ENCODE measurements at places on chromosomes 13 and 19.

- no peak for DNase-seq
Observed at GRCh38 chr13:58933475-58933874, 1230.3 kb downstream of the DIAPH3 start.

GRCh38 chr19:18309525-18310064, 13.3 kb downstream of the LSM4 start:
- DNase-seq: no peak

- no peak for DNase-seq
Observed at GRCh38 chr19:33660410-33661124, 38.8 kb downstream of the CHST8 start.

DNA sequence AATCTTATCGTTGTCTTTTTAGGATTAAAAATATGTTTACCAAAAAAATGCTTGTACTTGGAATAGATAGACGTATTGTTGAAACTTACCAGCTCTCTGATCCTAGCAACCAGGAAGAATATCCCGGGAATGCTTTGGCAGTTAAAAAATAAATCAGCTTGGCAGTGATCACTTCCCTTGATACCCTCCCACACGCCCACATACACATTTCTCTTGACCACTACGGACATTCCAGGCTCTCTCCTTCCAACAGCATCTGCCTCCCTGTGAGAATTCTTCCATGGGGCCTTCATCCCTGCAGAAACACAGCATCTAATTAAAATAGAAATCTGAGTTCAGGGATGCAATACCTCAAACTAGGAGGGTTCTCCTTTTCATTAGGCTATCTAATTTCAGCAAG, 57.9 kb downstream of the THSD1 start:
- DNase-seq: peak; percentile 81

DNA sequence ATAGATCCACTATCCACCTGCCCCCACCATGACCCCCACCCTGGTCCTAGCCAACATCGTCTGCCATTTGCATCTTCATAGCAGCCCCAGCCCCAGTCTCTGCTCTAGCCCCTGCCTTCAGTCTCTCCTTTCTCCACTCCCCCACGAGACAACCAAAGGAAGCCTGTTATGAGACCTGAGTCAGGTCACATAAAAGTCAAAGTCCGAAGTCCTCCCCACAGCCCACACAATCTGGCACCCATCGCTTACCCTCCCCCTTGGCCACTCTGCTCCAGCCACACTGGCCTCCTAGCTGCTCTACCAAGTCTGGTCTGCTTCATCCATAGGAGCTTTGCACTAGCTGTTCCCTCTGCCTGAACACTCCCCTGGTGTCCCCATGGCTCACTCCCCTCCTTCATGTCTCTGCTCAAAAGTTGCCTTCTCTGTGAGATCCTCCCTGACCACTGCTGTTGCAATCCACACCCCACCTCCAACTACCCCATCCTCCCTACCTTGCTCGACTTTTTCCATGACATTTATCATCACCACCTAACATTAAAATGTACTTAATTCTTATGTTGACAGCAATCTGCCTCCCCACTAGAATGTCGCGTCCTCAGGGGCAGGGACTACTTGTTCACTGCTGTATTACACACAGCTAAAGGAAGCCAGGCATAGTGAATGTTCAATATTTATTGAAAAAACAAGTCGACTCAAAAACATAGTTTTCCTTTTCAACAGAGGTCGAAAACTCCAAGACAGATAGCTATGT, 1.2 kb upstream of the PLEKHG2 start:
- DNase-seq: peak; percentile 47

- peak; percentile 61 for DNase-seq
Observed at GRCh38 chr19:23762884-23763711, 4.4 kb upstream of the ZNF681 start.

- no peak for DNase-seq
Observed at GRCh38 chr13:100483841-100484381, 104.7 kb downstream of the GGACT start.

- DNase-seq: no peak
Observed at GRCh38 chr13:55214841-55215345, 1925.8 kb upstream of the PRR20A start.

DNA sequence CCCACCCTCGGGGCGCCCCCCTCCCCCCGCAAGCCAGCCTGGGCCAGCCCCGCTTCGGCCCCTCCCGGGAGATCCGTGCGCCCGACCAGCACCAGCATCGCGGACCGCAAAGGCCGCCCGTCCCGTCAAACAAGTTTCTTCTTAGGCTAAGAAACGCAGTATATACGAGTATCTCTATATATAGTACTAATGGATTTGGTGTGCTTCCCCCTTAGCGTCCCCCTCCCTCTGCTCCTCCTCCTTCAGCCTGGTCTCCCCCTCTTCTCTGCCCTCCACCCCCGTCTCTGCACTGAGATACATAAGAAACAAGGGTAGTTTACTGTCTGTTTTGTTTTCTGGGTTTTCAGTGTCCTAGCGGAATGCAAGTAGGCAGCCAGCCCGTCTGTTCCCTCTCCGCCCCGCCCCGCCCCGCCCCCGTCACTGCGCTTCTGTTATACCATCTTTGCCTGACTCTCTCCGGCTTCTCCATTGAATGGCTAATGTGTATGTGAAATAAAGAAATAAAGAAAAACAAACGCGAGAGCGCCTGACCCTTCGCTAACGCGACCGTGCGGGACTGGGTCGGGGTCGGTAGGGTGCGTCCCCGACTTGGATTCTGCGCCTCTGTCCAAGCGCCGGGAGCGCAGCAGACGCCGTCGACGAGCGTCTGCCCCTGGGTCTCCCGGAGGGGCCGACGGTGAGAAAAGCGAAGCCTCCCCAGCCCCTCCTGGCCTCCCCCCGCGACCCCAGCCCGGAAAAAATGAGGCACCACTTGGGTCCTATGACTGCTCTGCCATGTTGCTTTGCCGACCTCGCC, 4.2 kb downstream of the LYL1 start:
- peak; percentile 76 for DNase-seq

DNA sequence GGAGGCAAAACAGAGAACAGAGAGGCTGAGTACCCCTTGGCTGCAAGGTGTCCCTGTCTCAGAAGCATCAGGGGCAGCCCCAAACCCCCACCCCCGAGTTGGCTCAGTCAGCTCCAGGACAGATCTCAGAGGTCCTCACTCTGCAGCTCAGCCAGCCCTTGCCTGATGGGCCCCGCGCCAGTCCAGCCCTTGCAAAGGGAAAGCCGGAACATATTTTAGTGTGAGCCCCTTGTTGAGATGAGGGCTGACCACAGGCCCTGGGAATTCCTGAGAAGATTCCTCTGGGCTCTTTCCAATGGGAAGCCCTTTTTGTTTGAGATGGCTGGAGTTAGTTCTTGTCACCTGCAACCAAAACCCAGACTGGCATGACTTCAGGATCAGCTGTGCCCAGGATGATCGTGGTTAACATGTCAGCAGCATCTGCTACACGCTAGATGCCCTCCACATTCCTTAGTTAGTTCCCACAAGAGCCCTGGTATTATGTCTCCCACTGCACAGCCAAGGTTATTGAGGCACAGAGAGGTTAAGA, 33.9 kb upstream of the CCNE1 start:
- DNase-seq: no peak

- no peak for DNase-seq
Observed at GRCh38 chr19:15671891-15672579, 852 bp upstream of the CYP4F12 start.

GRCh38 chr13:63838366-63839110, 2422.9 kb upstream of the PCDH20 start:
- no peak for DNase-seq

- DNase-seq: no peak
Observed at GRCh38 chr19:39252458-39252857, 3.8 kb upstream of the IFNL4 start.

- no peak for DNase-seq
Observed at GRCh38 chr19:40811478-40812341, 12.7 kb downstream of the EGLN2 start.

DNA sequence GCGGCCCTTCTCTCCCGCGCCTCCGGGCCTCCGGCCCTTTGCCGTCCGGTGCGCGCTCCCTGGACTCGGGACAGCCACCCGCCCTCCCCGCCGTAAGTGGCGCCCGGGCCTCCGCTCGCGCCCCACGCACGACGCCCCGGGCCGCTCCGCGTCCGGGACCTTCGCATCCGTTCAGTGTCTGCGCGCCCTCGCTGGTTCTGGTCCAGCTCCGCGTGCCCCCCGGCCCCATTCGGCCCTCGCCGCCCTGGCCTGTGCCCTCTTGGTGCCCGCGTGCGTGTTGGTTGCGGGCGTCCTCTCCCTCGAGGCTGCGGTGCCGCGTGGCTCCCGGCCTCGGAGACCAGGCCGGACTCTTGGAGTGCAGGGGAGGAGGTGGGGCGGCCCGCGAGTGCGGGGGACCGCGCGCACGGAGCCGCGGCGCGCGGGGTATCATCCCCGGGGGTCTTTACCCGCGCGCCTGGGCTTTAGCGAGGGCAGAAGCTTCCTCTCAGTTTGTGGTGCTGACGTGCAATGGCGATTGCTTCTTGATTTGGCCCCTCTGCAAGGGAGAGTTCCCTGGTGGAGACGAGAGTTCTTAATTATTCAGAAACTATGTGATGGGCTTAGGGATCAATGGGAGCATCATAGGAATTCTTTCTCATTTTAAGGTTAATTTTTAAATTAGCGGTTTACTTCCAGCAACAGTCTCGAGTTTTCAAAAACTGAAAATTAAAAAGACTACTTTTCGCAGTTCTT, 757 bp downstream of the WASF3 start:
- DNase-seq: peak; percentile 12

GRCh38 chr13:109673477-109673876, 112.9 kb downstream of the IRS2 start:
- DNase-seq: peak; percentile 45

DNA sequence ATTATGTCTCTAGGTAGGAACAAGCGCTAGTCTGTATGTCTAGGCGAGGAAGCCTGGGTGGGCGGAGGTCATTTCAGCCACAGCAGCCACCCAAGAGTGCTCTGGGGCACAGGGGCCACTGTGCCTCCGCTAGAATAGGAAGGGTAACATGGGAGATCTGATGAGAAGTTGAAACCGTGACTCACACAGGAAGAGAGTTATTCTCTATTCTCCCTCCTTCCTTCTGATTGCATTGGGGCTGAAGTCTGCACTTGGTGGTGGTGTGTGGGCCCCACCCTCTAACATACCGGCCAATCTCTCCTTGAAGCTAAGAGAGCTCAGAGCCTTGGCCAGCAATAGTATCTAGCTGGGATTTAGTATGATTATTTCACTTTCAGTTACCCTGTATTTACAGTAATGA, 20.3 kb upstream of the GGACT start:
- peak; percentile 62 for DNase-seq

DNA sequence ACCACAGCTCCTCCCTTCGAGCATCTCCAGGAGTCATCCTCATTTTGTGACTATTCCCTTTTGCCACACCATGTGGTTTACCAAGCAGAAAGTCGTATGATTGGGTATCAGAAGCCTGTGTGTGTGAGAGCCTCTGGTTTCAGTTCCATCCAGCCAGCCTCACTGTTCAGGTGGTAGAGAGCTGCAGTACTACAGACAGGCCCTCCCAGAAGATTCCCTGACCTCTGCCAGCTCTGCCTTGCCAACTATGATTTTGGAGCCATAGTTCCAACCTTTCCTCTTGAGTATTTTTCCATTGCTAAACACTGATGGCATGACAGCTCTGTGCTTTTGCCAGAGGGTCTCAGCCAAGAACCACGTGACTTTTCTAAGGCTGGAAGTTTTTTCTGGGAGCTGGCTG, 82.5 kb downstream of the DHRS12 start:
- no peak for DNase-seq

- no peak for DNase-seq
Observed at GRCh38 chr13:99043831-99044231, 66.0 kb upstream of the DOCK9 start.

DNA sequence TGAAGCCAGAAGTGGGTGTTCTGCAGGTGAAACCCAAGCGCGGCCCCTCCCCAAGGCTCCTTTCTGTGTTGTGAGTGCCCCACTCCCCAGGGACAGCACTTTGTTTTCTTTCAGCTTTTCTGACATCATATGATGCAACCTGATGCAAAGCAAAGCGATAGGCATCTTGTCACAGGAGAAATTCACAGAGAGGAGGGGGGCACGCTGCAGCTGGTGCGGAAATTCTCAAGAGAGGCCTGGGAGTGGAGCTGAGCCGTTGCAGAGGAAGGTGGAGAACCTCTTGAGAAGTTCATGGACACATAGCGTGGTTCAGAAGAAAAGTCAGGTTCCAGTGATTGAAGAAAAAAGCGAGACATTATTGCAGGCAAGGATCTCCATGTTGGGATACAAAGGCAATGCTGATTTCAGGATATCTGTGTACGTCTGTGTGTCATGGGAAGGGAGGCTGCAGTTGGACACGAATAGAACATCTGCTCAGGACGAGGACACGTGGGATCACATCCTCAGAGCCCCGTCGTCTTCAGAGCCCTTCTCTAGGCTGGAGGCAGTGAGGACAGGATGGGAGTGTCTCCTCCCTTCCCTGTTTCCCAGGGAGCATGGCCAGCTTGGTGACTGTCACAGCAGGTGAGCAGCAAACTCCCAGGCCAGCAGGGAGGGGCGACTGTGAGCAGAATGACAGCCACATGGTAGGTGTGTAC, 79.2 kb downstream of the IRS2 start:
- DNase-seq: no peak

DNA sequence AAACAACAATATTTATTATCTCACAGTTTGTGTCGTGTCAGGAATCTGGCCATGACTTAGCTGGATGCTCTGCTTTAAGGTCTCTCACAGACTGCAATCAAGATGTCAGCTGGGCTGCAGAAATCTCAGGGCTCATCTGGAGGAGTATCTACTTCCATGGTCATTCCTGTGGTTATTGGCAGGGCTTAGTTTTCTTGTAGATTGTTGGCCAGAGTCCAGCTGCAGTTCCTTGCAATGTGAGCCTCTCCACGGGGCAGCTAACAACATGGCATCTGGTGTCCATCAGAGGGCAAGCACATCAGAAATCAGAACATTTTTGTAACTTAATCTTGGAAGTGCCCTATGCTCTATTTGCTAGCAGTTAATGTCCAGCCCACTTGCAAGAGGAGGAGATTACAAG, 45.7 kb upstream of the TDRD3 start:
- peak; percentile 81 for DNase-seq

- peak; percentile 66 for DNase-seq
Observed at GRCh38 chr19:7500811-7501450, 12.1 kb upstream of the PEX11G start.

DNA sequence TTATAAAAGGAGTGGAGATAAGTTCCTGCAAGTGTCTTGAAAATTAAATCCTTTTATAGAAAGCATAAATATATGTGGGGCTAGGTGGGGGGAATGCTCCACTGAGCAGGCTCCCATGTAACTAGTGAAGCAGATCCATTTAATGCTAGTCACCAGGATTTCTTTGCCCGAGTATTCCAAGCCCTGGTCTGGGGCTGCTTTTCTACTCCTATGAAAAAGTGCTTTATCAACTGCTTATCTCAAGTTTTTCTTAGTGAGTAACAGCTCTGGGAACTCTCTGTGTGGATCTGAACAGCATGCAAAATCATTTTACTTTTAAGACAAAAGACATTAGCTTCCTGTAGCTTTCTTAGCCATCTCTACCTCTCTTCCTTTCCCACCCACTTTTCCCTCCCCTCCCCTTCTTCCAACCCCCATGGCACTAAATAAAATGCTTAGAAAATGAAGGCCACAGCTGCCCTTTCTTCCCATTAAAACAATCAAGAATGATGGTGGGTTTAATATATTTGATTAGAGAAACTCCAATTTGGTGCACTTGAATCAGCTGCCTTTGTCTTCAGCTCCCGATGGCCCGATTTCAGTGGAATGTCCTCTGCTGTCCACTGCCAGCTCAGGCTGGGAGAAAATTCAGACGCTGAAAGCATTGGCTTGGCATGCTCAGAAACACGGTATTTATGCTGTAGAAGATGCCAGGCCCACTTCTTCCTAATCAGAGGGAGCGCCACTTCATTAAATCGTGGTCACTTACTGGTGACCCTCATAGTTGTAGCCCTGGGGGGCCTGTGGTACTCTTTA, 475.1 kb downstream of the FOXO1 start:
- peak; percentile 50 for DNase-seq

GRCh38 chr19:55358943-55359908, 3.8 kb downstream of the GARIN5B start:
- no peak for DNase-seq

GRCh38 chr19:6087074-6087571, 23.2 kb downstream of the RFX2 start:
- DNase-seq: no peak
